ENCODE measurements at places on chromosomes 6 and 20. TPM values are rescaled to one million over a fixed set of nuclear protein-coding genes. Genes with fewer than 3 reads are reported as not detected.

- DNase-seq: no peak
These were observed 95.6 kb downstream of the SNX5 start for GRCh38 chr20:17872959-17873358.

DNA sequence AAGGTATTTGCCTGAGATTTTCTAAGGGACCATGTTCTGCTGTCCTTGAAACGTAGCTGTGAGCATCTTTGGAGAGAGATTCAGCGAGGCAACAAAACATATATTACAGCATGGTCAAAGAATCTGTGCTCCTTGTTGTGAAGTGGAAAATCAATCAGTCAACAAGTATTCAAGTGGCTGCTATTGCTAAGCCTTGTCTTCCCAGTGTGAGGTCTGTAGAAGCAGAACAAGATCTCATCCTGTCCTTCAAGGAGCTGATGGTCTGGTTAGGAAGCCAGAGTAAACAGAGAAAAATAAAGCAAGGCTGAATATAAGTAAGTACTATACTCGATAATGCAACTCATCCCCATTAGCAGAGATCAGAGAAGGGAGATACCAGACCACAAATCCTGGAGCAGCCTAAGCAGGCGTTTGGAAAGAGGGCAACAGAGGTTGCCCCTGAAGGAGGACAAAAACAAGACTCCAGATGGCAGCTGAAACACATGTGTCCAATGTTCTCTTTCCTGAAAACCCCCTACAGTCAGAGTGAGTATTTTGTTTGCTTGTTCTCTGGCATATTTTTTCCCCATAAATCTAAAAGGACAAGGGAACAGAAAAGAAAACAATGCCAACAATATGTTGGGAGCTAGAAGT lies 392.0 kb downstream of the SYNE1 start:
- DNase-seq: no peak

DNA sequence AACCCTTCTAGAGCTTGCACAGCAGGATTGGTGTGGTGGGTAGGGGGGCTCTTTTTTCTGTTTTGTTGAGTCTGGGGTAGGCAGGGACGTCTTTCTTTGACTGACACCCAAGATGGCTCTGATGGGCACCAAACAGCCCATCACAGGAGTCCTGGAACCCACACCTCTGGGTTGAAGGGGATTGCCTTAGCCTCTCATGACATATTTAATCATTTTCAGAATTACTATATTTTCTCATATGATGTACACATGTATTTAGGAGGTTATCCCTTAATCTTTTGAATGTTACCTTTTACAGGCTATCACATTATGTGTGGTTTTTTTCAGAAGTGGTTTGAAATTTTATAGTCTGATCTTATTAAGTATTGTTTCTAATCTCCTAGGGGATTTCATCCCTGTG lies 64.6 kb downstream of the RPP40 start:
- DNase-seq: no peak

DNA sequence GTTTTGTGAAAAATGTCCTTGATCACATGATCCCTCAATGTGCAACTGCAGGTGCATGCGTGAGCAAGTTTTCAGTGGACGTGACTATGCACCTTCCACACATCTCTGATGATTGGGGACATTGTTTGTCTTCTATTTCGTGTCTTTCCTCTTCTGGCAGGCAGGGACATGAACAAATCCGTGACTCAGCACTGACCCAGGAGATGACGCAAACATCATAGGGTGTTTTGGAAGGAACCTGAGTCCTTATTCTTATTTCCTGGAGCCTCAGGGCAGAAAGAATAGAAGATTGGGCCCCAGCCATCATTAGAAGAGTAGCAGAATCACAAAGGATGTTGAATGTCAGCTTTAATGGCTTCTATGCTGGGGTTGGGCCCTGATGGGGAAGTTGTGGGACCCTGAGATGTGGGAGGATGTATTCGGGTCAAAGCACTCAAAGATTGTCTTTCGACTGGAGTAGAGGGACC lies 11.9 kb upstream of the SIRPD start:
- DNase-seq: no peak

DNA sequence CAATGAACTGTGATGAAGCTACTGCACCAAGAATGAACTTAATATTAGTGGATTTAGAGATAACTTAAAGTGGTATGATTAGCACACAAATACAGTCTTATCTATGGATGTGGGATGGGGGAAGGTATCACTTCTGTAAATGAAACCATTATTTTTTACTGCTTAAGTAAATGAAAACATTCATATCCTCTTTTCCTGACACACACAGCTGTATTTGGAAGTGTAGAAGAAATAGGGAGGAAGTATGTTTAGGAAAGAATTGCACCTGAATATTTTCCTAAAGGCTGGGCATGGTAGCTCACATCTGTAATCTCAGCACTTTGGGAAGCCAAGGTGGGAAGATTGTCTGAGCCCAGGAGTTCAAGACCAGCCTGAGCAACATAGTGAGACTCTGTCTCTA lies 96.8 kb downstream of the HIVEP2 start:
- DNase-seq: no peak

DNA sequence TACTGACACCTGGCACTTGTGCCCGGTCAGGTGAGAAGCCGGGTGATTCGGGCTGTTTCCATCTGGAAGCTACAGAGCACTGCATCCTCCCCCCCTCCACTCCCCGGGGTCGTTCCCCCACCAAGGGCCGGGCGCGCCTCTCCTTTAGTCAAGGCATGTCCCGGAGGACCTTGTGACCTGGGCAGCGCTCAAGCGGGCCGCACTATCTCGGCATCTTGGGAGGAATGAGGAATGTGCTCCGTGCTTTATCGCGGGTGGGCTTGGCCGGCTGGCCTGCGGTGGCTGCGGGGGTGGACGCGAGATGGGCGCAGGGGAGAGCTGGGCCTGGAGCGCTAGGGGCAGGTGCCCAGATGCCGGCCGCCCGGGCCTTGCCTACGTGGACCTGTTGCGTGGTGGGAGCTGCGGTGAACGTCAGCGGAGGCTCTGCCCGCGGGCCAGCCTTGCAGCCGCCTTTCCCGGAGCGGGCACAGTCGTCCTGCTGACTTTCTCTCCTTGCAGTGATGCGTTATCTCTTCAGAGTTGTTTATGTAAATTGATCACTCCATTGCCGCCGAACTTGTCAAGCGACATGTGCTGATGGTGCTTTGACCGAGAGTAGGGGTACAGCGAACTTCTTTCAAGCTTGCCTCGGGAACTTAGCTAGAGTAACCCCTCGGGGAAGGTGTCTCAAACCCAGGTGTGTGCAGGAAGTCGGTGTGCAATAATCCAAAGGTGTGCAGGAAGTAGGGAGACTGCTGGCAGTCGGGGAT lies 1.1 kb downstream of the LRRC1 start:
- peak; percentile 23 for DNase-seq

- DNase-seq: no peak
These were observed 32.2 kb downstream of the CDYL start for GRCh38 chr6:4808396-4808795.

GRCh38 chr6:155010940-155011339 lies 15.8 kb downstream of the TIAM2 start:
- DNase-seq: no peak

Gene SAMD5
- total RNA-seq: 7.3 TPM

Gene CABLES2
- 5.2 TPM for total RNA-seq

DNA sequence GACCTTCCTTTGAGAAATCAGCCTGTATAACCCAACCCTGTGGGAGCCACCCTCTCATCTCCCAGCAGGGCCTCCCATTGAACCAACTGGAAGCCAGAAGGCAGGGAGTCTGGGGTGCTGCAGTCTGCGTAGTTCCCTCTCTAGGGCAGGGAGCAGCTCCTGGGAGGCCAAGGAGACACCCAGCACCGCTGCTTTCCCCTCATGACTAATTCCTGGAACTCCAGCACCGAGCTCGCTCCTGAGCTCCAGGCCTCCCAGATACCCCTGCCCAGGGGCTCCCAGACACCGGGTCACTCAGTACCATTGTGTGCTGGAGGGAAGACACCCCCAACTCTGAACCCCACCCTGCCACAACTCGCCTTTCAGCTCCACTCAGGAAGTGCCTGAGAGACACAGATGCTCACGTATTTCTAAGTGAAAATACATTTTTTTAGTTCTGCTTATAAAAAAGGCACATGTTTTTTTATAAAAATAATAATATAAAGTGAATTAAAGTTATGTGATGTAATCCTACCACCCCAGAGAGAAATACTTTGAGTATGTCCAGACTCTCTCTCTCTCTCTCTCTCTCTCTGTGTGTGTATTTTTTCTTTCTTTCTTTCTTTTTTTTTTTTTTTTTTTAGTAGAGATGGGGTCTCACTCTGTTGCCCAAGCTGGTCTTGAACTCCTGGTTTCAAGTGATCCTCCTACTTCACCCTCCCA lies 17.5 kb downstream of the PIM1 start:
- no peak for DNase-seq

- no peak for DNase-seq
These were observed 9.2 kb downstream of the PPP1R3G start for GRCh38 chr6:5094327-5094726.

- DNase-seq: no peak
These were observed 7.0 kb upstream of the NXT1 start for GRCh38 chr20:23343590-23343989.

Gene SLC13A3
- total RNA-seq: 1.5 TPM

- DNase-seq: no peak
These were observed 61.7 kb downstream of the CD40 start for GRCh38 chr20:46179862-46180261.

Gene AVP
- not detected for total RNA-seq

GRCh38 chr6:456887-457286 lies 65.3 kb downstream of the IRF4 start:
- no peak for DNase-seq
